ENCODE measurements at places on chromosomes 6 and 20. TPM values are rescaled to one million over a fixed set of nuclear protein-coding genes. Genes with fewer than 3 reads are reported as not detected.

The RBM24 gene
- total RNA-seq: 0.21 TPM

The MBOAT1 gene
- 9.9 TPM for total RNA-seq

The CLPSL1 gene
- total RNA-seq: not detected

The CYP21A2 gene
- total RNA-seq: not detected

The PLN gene
- total RNA-seq: 0.10 TPM

The MARCKS gene
- 48.4 TPM for total RNA-seq

The TFB1M gene
- 7.3 TPM for total RNA-seq

The TREML2 gene
- total RNA-seq: 1.2 TPM

The IPCEF1 gene
- total RNA-seq: 73.5 TPM

All from mononuclear cell (primary cell).